ENCODE measurements at places on chromosomes 2 and 18. TPM values are rescaled to one million over a fixed set of nuclear protein-coding genes. Genes with fewer than 3 reads are reported as not detected.
A peak's percentile ranks its signal among the peaks of the same experiment; 100 is the strongest.

The SCN9A gene
- total RNA-seq, result 0.38 TPM

The SLC14A1 gene
- total RNA-seq, result 6.0 TPM

The RAX gene
- total RNA-seq, result not detected

DNA sequence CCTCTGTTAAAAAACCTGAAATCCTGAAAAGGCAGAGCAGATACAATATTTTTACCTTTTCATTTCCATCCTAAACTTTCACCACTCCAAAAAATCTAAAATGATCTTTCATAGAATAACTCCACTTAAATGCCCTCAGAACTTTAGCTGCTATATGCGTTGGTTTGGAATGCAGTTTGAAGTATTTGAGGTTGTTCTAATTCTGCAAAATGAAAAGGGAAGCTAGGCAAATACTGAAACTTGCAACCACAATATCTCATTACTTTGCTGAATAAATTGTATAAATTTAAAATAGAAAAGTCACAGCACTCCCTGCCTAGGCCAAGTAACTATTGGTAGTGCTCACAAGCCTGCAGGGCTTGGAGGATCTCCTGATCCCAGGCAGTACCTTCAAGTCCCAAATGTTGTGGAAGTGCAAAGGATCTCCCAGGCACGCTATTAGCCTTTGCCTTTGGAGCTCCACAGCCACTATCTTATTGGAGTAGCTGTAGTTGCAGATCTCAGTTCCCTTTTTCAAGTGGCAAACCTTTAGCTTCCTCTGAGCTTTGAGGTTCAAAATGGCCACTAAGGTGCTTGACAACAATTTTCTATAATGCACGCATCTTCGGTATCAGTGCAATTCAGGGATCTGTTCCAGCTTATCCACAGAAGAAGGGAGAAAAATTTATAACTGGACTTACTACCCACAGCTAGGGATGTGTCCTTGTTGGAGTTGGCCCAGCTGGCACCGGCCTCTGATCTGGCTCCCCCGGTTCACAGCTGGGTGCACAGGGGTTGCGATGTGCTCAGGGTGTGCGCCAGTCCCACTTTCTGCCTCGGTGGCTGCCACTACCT is 43.4 kb upstream of the ANKRD62 start:
- DNase-seq, result no peak
- no peaks in the 10 kb centered on the region for H3K36me3 ChIP-seq
- peaks cover 9% of the 10 kb centered on the region for H3K4me1 ChIP-seq
- no peak overlapping the region for H3K27ac ChIP-seq
- H3K27me3 ChIP-seq, result peaks cover 22% of the 10 kb centered on the region

- H3K27me3 ChIP-seq, result no peaks in the 10 kb centered on the region
- no peak overlapping the region for H3K4me3 ChIP-seq
- DNase-seq, result no peak
- H3K27ac ChIP-seq, result no peak overlapping the region
- peaks cover 2% of the 10 kb centered on the region for H3K36me3 ChIP-seq
Observed at GRCh38 chr18:62033207-62033606, 140.4 kb upstream of the RNF152 start.

DNA sequence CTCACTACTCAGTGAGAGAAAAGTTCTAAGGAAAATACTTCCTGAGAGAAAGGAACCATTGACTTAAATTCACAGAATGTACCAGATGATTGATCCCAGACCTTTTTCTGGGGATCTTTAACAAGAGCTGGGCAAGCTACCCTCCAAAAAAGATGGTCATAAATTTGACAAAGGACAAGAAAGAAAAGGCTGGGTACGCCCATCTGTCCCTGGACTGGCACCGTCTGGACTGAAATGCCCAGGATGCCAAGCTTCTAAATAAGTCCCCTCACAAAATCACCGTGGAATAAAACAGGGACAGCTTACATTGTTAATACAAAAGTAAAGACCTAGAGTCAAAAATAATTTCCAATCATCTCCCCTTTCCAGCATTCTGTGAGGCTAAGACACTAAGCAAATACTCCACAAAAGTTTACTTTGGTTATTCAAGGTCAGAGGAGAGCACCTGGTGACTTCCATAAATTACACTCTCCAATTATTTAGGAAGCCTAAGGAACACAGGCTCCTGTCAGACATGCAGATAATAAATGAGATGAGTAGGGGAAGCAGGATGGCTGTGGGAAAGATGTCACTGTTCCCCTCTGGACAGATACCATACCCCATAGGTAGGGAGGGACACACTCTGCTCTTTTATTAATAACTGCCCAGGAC is 69.9 kb downstream of the UXS1 start:
- no peak for DNase-seq
- no peak overlapping the region for H3K4me3 ChIP-seq
- H3K27ac ChIP-seq, result peak overlapping the region; percentile 18
- peaks cover 34% of the 10 kb centered on the region for H3K4me1 ChIP-seq
- peaks cover 13% of the 10 kb centered on the region for H3K36me3 ChIP-seq

- H3K27me3 ChIP-seq, result peaks cover 24% of the 10 kb centered on the region
- no peaks in the 10 kb centered on the region for H3K4me1 ChIP-seq
- no peak overlapping the region for H3K4me3 ChIP-seq
- H3K36me3 ChIP-seq, result no peaks in the 10 kb centered on the region
Observed at GRCh38 chr2:127188797-127189196, 31.3 kb downstream of the CYP27C1 start.

DNA sequence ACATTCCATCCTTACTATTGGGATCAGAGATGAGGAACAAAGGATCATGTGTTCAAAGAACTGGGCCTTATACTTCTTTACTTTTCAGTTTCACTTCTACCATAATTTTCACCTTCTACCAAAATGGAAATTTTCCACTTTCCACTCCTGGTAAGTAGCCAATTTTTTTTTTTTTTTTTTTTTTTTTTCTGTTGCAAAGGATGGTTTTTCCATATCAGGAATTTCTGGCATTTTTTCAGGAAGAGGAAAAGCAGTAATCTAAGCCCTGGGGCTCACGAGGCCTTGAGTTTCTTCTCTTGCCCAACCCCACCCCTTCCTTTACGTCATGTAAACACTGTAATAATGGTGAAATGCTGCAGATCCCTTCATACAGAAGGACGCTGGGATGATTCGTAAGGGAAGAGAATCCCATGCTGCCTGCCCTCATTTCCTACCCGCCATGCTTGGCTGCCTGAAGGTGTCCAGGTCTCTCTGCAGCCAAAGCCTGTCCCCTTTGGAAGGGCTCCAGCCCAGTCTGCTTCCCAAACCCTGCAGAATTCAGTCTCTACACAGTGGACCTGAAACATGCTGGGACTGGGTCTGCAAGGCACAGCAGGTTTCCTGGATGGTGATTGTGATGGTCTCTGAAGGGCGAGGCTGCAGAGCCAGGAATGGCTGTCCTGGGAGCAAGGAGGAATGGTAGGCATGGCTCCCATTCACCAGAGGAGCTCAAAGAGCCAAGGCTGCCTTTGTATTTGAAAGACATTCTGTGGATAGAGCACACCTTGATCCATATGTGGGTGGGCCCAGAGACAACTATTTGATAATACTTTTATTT is 57.0 kb downstream of the EFR3B start:
- DNase-seq, result no peak
- no peak overlapping the region for H3K27ac ChIP-seq
- peaks cover 17% of the 10 kb centered on the region for H3K4me1 ChIP-seq
- peaks cover 8% of the 10 kb centered on the region for H3K36me3 ChIP-seq
- no peaks in the 10 kb centered on the region for H3K27me3 ChIP-seq

- H3K4me1 ChIP-seq, result no peaks in the 10 kb centered on the region
- no peak overlapping the region for H3K27ac ChIP-seq
- H3K4me3 ChIP-seq, result no peak overlapping the region
Observed at GRCh38 chr2:20183373-20183772, 41.6 kb downstream of the SDC1 start.

All from activated T-cell treated with anti-CD3 and anti-CD28 coated beads, Interleukin-2, amount 50 U/mL, for 72 hours (primary cell).